Lung (tissue), 17 donors: ENCODE measurements at places on chromosomes 13 and 19. TPM values are rescaled to one million over a fixed set of nuclear protein-coding genes. Genes with fewer than 3 reads are reported as not detected.

KLF2 gene
- 121 TPM for polyA plus RNA-seq

CBY2 gene
- polyA plus RNA-seq: not detected

CALR gene
- 1,123 TPM for polyA plus RNA-seq

MAU2 gene
- polyA plus RNA-seq: 21.6 TPM

SEMA6B gene
- polyA plus RNA-seq: 38.5 TPM

ADAMTS10 gene
- polyA plus RNA-seq: 9.1 TPM

CEACAM16 gene
- polyA plus RNA-seq: not detected

SYT3 gene
- 0.81 TPM for polyA plus RNA-seq

UHRF1 gene
- polyA plus RNA-seq: 3.2 TPM

PSG11 gene
- polyA plus RNA-seq: not detected

- no peak for DNase-seq
Observed at GRCh38 chr13:110411688-110412059, 104.6 kb downstream of the COL4A2 start.

- DNase-seq: no peak
Observed at GRCh38 chr13:77034881-77035280, 7.9 kb upstream of the FBXL3 start.

GRCh38 chr19:51371186-51371690 is 1.2 kb downstream of the NKG7 start:
- no peak for DNase-seq

DNA sequence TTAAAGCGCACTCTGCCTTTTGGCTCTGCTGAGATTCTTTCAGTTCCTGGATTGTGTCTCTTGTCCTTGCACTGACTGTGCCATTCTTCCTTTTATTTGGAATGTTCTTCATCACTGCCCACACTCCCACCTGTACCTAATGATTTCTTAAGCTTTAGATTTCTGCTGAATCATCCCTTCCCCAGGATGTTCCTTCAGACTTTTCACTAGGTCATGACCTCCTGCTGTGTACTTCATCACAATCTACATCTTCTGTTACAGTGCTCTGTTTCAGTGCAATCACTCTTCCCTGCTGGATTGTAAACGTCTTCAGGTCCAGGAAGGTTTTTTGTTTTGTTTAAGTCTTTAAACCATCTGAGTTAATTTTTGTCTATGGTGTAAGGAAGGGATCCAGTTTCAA is 281.0 kb downstream of the ATP8A2 start:
- no peak for DNase-seq

- no peak for DNase-seq
Observed at GRCh38 chr13:80168089-80168850, 172.7 kb downstream of the SPRY2 start.

- no peak for DNase-seq
Observed at GRCh38 chr19:13985771-13986347, 20.3 kb downstream of the RFX1 start.

GRCh38 chr13:31846961-31847752 is 107.8 kb downstream of the RXFP2 start:
- DNase-seq: peak; percentile 23

DNA sequence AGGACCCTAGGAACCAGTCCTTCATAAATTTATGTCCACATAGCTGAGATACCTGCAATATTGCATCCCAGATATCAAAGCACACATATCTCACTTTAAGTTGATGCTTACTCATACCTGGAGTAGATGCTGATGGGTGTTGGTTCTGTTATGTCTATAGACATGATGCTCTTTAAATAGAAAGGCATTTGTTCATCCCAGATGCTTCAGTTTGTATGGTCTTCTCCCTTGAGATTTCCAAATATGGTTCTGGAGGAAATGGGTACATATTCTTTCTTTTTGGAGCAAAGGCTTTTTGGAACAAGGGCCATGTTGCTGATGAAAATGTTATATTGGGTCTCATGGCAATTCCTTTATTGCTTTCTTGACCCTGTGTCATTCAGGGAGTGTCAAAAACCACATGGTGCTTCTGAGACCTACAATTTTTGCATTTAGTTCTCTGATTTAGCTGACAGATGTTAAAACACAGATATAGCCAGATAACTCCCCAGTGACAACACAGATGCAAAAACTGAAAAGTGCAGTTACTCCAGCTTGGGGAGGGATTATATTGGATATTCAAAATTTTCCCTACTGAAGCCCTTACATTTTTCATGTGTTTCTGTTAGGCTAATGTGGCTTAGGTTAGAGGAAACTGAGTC is 211.4 kb downstream of the KCNRG start:
- no peak for DNase-seq

- no peak for DNase-seq
Observed at GRCh38 chr19:10685210-10685609, 16.0 kb upstream of the QTRT1 start.

DNA sequence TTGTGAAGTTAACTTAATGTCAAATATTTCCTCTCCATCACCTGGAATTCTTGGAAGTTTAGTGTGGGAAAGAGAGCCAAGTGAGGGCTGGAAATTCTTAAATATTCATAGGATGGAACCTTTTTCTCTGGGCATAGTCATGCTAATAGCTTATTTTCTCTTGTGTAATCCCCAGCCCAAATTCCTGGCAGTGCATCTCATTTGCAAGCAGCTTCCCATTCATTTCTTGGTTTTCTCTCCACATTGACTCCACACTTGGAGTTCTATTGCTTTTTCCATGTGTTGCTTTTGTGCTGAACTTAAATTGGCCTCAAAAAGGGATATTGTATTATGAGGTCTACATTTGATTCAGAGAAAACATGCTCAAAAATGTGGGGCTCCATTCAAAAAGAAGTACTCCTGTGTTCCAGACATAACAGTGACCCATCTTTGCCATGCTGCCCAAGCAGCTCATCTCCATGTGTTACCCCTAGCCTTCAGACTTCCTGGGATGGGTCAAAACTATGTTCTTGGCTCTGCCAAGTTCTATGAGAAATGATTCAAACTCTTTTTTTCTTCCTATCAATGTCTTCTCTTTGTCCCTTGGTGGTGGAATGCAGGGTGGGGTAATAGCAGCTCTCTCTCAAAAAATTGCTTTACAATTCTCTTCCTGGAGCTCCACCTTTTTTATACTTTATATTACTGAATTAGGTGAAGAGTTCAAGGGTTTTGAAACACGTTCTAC is 2471.5 kb downstream of the PCDH9 start:
- DNase-seq: no peak

GRCh38 chr13:60118696-60119400 is 44.9 kb downstream of the DIAPH3 start:
- DNase-seq: no peak

DNA sequence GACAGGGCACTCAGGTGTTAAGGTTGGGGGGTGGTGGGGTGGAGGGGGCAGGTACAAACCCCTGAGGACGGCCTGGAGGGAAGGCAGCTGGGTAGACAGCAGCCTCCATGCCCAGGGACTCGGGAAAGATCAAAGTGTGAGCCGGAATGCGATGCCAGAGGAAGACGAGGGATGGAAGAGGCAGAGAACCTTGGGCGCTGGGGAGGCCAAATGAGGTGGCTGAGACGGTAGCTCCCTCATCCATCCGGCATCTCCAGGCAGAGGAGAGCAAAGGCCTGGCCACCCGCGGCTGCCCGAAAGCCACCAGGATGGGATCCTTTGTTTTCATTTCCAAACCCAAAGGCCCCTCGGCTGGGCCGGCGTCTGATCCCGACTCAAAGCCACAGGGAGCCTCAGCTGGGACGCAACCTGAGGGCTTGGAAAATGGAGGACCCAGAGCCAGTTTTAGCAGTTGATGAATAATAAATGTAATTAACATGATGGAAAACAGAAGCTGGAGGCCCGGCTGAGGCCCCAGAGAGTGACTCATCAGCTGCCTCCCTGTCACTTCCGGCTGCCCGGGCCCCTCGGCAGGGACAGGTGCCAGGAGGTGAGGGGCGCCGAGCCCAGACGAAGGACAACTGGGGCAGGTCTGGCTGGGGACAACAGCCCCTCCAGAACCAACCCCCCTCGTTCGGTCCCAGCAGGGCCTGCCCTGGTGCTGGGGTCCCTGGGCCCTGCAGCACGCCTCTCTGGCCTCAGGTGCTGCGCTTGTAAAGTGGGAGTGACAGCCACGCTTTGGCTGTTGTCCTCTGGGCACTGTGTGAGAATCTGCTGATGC is 61.6 kb downstream of the CEBPG start:
- no peak for DNase-seq

DNA sequence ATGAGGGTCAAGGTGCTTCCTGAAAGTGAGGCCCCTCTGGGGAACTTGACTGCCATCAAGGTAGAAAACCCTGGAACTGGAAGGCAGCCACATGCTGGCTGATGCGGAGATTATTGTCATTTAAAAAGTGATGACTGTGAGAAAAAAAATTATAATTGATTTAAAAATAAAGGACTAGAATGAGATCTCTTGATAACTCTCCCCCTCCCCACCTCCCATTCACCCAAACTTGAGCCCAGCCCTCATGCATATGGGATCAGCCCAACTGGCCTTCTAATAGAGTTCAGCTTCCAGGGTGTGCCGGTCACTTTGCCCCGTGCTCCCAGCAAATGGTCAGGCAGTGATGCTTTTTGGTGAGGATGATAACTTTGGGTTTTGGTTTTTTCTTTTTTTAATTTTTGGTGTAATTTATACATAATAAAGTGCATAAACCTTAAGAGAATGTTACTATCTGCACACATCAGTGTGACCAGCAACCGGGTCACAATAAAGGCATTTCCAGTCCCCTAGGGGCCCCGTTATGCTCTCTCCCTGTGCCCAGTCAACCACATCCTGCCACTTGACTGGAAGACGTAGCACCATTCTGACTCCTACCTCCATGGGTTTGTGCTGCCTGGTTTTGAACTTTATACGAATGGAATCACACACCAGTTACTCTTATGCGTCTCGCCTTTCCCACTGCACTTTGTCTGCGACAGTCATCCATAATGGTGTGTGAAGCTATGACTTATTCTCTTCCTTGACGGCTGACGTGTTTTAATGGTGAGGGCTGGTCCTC is 187.9 kb downstream of the USP12 start:
- DNase-seq: no peak

GRCh38 chr19:15507068-15508034 is 974 bp upstream of the CYP4F22 start:
- DNase-seq: no peak

GRCh38 chr13:92609376-92609775 is 617.2 kb upstream of the GPC6 start:
- peak; percentile 45 for DNase-seq

DNA sequence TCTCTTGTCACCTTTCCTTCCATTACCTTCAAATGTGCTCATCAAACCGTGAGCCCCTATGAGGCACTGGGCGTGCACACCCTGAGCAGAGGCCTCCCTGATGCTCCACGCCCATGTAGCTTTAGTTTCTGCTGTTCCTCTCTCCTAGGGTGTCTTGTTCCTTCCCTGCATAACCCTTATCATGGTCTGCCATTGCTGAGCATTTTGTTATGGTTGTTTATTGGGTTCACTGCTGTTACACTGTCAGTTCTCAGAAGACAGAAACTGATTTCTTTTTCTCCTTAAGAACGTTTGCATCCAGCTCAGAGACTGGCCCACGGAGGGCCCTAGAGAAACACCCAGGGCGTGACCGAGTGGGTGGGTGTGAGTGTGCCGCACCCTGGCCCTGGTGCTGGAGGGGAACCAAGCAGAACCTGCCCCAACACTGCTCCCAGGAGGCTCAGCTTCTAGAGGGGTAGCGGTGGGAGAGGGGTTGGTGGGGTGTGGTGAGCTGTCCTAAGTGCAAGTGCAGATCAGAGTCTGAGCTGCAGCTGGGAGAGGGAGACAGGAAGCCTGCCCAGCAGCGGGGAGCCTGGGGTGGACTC is 61.4 kb upstream of the URI1 start:
- DNase-seq: no peak

- peak; percentile 44 for DNase-seq
Observed at GRCh38 chr19:52923778-52924593, 758 bp upstream of the ZNF888 start.

DNA sequence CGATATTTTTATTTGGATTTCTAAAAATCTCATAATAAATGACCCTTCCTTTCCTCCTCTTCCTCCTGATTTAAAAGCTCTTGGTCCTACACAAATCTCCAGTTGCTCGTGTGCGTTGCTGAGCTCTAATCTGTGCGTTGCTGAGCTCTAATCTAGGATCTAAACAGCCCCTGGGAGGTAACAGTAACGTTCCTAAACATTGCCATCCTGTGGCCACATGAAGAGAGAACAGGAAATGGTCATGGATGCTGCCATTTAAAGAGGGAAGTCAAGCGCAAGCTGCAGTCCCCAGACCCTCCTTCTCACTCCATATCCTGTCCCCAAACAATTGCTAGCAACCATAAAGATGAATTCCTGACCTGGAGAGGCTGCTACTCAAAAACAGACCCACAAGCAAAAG is 170.8 kb downstream of the NUFIP1 start:
- no peak for DNase-seq
